ENCODE measurements at places on chromosomes 7 and 10.

- no peak for DNase-seq
Observed at GRCh38 chr10:89837165-89838043, 136.0 kb downstream of the KIF20B start.

- no peak for DNase-seq
Observed at GRCh38 chr10:122089311-122090017, 100.5 kb downstream of the TACC2 start.

GRCh38 chr7:37287131-37287855 is 161.4 kb downstream of the ELMO1 start:
- DNase-seq = no peak

GRCh38 chr7:98841179-98841997 is 28.4 kb downstream of the TMEM130 start:
- DNase-seq = peak; percentile 96

GRCh38 chr10:93384006-93384405 is 98.1 kb downstream of the MYOF start:
- DNase-seq = no peak

DNA sequence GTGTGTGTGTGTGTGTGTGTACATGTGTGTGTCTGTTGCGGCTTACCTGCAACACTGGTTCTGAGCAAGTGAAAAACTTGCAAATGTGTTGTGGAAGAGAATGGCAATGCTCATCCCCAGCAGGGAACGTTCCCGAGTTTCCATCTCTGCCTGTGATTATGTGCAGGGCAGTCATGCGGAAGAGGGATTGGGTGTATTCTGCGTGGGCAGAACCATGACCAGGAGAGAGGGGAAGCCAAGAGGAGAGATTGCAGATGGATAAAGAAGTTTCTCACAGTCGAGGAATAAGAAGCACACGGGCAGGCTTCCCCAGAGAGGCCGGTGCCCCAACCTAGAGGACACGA is 99.9 kb downstream of the CTBP2 start:
- no peak for DNase-seq

DNA sequence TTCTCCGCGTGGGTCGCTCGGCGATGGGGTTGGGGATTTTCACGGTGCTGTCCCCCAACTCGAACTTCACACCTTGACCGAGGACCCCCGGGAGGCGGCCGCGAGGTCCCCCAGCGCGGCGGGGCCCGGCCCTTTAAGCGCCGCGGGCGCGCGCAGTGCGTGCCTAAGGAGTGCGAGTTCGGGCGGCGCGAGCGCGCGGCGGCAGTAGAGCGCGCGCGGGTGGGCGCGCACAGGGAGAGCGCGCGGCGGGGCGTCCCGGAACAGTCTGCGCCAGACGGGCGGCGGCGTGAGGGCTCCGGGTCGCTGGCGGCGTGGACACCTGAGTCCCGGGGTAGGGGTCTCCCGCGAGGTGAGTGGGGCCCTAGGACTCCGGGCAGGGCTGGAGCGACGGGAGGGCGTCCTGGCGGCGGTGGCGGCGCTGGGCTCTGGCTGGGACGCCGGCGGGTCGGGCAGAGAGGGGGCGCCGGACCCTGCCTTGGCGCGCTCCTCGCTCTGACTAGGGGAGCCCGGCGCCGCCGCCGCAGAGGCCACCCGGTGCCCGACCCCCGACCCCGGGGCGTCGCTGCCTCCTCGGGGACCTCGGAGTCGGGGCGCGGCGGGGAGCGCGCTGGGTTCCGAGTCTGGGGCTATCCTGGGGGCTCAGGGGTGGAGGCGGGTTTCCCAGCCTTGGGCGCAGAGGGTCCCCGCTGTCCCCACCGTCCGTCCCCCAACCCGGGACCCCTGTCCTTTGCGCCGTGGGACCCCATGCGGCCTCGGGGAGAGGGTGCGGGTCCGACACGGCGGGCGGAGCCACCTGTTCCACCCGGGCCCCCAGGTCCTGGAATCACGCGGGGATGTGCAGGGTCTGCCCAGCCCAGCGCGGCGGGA is at the start of gene PROSER2:
Gene PROSER2, plus strand, starts transcription at position 235 of the 867 bp plus-strand sequence. CDS start 28,722 bp downstream, outside the sequence.
- peak; percentile 76 for DNase-seq

- DNase-seq = no peak
Observed at GRCh38 chr7:66258409-66258808, 53.3 kb downstream of the TPST1 start.

DNA sequence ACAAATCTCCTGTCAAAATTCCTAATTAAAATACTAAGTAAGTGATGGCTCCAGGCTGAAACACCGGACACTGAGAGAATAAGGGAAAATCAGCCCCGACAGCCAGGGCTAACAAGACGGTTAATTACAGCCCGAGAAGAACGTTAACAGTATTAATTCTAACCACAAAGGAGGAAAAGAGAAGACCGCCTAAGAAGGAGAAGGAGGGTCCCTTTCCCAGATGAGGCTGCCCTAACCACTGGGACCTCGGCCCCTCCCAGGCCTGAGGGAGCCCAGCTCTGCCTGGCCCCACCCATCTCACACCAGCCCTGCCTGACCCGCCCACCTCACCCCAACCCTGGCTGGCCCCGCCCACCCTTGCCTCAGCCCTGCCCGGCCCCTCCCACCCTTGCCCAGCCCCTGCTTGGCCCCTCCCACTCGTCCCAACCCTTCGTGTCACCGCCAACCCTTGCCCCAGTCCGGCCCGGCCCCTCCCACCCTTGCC is 51.3 kb downstream of the PWWP2B start:
- no peak for DNase-seq
